Activated CD4-positive, alpha-beta T cell treated with anti-CD3 and anti-CD28 coated beads for 4 hours (primary cell): ENCODE measurements at places on chromosomes 7 and 10.

DNA sequence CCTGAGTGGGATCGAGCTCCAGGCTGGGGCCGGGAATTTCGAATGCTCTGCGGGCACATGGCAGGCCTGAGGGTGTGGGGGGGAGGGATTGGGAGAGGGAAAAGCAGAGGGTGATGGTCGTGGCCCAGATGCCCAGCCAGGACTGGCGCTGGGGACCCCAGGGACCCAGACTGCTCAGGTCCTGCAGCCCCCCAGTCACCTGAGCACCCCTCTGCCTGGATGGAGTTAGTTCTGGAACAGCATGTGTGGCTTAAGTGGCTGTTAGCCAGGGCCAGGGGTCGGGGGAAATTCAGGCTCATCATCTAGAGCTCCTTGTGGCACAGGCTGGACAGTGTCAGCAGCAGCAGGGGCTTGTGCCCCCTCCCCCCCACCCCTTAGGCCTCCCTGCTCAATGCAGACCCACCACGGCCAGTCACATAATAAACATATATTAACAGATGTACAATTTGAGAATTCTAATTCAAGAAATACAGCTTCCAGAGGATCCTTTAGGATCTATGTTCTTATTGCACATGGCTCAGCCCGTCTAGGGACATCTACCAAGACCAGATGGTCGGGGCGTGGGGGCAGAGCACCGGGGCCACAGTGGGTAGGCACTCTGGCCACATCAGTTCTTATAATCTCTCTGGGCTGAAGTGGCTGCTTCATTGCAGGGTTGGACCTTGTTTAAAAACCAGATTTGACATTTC is 22.2 kb downstream of the DNAJB12 start:
- no peak for DNase-seq

GRCh38 chr10:120132811-120133210 is 240.3 kb downstream of the SEC23IP start:
- no peak for DNase-seq

DNA sequence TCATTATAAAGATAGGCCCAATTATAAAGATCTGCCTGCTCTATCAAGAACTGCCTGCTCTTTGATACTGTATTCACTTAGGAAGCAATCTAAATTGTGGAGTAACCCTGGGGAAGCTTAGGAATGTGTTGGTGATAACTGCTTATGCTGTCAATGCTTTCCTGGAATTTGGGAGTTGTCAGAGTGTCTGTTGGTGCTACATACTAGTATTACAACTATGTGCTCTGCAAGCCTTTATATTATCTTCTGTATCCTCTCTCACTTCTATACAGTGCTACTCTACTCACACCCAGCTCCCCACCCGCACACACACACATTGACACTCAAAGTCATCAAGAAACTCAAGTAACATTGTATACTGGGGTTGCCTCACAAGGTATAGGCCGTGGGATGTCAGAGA is 6.1 kb downstream of the ZNF277 start:
- no peak for DNase-seq

GRCh38 chr7:29328045-29328444 is 133.5 kb downstream of the CHN2 start:
- DNase-seq = no peak

DNA sequence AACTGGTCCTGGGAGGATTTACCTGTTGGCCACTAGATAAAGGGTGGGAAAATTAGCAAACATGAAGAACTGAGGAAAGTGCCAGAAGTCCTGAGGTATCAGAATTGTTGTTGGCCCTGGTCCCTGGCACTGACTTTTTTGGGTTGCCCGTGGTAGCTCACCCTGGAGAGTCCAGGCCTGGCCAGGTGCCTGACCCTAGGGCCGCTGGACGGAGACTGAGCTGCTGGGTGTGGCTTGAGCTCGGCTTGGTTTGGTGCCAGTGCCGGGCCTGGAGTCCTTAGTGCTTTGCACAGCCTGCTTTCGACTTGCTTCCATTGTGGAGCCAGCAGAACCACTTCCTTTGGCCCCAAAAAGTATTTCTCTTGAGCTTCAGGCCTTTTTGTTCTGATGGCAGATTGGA is 12.9 kb downstream of the MDH2 start:
- no peak for DNase-seq

GRCh38 chr10:15451137-15452094 is 80.3 kb upstream of the FAM171A1 start:
- no peak for DNase-seq

GRCh38 chr10:63256009-63256773 is 123.1 kb downstream of the NRBF2 start:
- DNase-seq = no peak

DNA sequence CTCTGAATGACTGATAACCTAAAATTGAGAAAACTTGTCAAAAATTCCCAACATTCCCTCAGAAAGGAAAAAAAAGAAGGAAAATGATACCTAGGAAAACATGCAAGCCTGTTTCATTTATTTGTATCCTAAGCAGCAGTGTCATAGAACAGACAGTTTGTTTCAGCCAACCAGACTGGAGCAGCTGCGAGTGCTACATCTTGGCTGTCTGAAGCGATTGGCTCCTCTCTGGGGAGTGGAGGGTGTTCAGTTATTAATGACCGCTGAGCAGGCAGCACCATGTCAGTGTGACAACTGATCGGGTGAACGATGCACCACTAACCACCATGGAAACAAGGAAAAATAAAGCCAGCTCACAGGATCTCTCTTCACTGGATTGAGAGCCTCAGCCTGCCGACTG is at the start of gene LRRN3:
Gene LRRN3 (plus strand): TSS at position 282 of the 400 bp plus-strand sequence. CDS start 31,646 bp downstream, outside the sequence.
- DNase-seq = peak; percentile 20

DNA sequence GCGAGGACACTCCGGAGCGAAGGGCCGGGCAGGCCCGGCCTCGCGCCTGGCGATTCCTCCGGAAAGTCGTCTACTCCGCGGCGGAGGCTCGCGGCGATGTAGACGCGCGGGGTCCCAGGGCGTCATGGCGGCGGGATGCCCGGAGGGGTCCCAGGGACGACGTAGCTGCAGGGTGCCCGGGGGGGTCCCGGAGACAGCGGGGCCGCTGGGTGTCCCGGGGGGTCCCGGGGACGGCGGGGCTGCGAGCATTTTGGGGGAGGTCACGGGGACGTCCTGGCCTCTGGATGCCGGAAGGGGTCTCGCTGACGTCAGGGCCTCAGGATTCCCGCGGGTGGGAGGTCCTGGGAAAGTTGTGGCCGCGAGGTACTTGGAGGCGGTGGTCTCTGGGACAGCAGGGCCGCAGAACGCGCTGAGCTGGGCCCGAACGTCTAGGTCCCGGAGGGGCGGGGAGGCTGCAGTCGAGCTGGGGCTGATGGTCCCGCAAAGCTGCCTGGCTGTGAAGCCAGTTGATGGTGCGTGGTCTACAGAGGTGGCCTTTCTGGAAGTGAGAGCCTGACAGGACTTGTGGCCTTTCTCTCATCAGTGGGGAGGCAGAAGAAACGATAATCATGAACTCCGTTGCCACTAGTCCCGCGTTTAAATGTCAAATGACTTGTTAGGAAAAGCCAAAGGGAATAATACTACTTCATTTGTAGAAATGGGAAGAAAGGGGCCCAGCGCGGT is 637 bp downstream of the HSPA14 start:
- DNase-seq = peak; percentile 14

GRCh38 chr10:5538892-5539651 is 14.3 kb downstream of the CALML3 start:
- no peak for DNase-seq

- no peak for DNase-seq
Observed at GRCh38 chr10:95214793-95215192, 20.8 kb downstream of the ACSM6 start.

DNA sequence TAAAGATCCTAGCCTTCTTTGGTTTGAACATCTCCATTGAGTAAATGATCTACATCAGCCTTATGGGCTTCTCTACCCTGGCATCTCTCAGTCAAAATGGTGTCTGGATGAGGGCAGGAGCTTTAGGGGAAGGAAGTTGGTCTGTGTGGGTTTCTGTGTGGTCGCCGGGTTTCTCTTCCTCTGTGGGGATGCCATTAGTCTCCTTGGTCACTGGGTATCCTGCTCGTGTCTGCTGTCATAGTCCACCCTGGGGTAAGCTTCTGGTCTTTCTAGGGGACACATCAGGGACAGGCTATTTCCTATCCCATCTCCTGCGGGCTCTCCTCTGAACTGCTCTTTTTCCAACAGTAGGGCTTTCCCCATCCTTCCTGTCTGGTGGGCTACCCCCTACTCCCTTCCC is 150.3 kb upstream of the NPY start:
- DNase-seq = no peak

GRCh38 chr7:129865925-129866201 is 86.9 kb downstream of the UBE2H start:
- no peak for DNase-seq

GRCh38 chr7:32316839-32317238 is 173.3 kb downstream of the LSM5 start:
- no peak for DNase-seq

DNA sequence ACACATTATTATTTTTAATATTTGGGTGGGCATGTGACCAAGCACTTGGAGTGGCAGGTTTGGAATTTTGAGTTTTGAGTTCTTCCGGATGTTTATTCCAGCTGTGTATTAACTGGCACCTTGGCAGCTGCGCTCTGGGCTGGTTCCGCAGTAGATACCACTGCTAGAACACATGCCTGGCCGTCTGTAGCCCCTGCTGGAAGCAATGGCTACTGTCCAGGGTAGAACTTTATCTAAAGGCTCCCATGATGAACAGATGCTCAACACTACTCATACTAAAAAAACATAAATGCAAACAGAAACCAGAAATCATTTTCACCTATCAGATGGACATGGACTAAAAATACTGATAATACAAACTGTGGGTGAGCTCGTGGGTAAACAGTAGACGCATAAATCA is 19.4 kb upstream of the SH3PXD2A start:
- no peak for DNase-seq

GRCh38 chr10:28326516-28327490 is 23.9 kb upstream of the MPP7 start:
- DNase-seq = no peak

- no peak for DNase-seq
Observed at GRCh38 chr7:55501611-55502010, 70.7 kb downstream of the VOPP1 start.

GRCh38 chr10:109855746-109856145 is 67.6 kb downstream of the XPNPEP1 start:
- DNase-seq = no peak

DNA sequence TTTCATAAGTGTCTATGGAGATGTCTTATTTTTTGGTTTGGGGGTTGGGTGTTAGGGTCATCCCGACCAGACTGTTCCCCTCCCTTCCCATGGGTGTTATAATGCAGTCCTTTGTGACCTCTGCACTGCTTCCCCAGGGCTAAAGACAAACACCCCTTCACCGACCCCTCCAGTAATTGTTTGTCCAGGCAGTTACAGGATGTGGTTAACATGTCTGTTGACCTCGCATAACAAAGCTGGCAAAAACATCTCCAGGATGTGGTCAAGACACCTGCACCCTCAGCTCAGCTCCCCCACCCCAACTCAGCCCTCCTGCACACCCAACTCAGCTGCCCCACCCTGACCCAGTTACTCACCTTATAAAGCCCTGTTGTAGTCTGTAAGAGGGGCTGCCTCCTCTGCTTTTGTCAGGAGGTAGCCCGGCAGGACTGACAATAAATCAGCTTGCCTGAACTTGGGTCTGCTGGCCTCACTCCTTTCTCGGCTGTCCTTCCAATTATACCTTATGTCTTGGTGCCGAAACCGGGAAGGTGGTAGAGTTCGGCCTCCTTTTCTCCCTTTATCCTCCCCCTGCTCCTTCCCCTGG is 102.2 kb downstream of the ZNF92 start:
- DNase-seq = no peak

DNA sequence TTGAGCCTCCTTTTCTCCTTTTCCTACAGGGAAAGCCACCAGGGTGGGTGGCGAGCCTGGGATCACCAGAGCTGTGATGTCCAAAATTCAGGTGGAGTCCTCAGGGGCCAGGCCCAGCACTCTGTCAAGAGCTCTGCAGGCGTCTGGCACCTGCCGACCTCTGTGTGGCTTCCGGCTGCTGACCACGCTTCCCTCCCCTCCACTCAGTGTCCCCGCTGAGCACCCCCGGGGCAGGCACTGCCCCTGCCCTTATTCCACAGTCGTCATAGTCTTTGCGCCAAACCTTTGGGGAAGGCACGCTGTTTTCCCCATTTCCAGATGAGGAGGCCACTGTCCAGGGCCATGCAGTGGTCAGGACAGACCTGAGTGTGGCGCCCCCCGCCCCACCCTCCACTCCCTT is 7.5 kb downstream of the MTG1 start:
- DNase-seq = no peak

DNA sequence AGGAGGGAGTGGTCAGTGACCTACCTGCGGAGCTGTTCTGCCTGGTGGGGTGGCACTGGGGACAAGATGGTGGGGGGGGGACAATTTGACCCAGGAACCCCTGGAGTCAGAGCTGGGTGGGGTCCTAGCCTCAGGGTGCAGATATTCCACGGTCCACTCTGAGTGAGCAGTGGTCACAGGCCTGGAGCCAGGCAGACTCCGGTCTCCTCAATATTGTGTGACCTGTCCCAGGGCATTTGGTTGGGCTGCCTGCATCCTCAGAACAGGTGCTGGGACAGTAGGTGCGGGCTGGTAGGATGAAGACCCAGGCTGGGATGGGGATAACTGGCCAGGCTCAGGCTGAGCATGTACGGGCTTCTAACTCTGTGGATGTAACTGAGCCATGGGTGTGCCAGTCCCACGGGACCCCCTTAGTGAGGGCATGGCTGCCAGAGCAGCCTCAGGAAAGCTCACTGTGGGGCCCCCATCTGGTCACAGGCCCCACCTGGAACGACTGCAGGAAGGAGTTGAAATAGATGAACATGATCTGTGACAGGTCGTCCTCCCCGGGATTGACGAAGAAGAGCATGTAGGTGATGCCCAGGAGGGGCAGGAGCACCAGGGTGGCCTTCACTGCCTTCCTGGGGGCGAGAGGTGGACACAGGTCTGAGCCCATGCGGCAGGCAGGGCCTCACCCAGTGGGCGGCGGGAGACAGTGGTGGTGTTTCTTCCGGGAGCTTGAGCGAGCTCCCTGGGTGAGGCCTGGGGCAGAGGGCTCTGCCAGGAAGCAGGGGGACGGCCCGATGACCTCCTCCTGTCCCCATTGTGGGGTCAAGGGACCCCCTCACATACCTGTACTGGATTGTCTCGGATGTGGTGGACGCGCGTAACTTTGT is 26.9 kb downstream of the CRHR2 start:
- no peak for DNase-seq

DNA sequence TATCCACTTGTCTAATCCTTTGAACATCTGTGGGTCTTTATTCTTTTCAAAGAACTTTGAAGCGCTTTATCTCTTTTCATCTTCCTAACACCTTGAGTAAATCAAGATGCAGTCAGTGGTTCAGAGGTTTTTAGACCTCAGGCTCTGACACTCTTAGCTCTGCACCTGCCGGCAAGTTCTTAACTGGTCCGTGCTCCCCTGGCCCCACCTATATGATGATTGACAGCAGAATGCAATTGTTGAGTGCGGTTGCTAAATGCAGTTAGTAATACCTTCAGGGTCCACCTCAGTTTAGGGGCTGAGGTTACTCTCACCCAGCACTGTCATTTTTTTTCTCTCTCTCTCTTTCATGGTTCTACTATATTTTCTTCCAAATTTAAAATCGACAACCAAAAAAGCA is 854.2 kb upstream of the AUTS2 start:
- no peak for DNase-seq

DNA sequence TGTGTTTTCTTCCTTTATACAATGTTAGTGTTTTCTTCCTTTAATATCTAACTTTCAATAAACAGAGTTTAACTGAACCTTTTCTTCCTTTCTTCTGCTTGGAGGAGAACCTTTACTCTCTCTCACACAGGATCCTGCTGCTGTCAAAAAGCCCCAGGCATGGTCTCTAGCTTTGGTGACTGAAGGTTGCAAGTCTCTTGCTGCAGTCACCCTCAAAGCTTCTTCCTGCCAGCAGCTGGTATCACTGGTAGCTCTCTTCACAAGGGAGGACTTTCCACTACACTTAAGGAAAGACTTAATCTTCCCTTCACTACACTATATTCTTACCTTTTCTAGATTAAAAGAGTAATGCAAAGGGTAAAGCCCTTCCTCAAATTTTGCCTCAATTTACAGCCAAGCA is 153.4 kb downstream of the SGMS1 start:
- DNase-seq = no peak
